ENCODE measurements at places on chromosomes 3 and 15.

DNA sequence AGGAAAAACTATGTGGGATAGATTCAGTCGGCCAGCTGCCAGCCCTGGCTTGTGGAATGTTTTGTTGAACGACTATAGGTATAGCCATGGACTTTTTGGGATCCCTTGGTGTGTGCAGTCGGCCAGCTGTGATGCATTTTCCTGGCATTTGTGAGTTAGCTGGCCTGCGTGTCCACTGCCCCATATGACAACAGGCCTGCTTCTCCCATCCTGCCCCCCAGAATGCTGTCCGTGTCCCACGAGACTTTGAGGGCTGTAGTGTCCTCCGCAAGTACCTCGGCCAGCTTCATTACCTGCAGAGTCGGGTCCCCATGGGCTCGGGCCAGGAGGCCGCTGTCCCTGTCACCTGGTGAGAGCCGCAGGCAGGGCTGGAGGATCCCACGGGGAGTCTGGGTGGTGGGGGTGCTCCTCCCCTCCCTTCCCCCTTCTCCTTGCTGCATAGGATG lies 23.6 kb downstream of the PTPN23 start:
- no peak for DNase-seq

GRCh38 chr3:159151130-159151529 lies 349.3 kb downstream of the MFSD1 start:
- no peak for DNase-seq

DNA sequence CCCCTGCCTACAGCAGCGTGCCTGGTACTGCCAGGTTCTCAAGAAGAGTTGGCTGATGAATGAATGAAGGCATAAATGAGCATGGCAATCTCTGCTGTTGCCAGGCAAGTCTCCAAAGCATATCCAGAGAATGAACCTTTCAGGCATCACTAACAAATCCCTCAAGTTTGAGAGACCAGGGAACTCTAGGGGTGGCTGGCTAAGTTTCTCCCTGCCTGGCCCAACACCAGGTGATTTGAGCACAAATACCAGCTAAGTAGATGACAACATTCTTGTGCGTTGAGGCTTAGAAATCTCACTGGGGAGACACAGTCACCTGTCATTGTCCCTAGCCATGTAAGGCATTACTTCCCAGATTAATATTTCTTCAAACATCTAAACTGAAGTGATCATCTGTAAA lies 81.4 kb upstream of the PTX3 start:
- DNase-seq: no peak

GRCh38 chr3:156509189-156510174 lies 45.4 kb downstream of the SSR3 start:
- peak; percentile 37 for DNase-seq

- DNase-seq: no peak
Observed at GRCh38 chr15:78315686-78316282, 16.4 kb upstream of the SKIC8 start.

DNA sequence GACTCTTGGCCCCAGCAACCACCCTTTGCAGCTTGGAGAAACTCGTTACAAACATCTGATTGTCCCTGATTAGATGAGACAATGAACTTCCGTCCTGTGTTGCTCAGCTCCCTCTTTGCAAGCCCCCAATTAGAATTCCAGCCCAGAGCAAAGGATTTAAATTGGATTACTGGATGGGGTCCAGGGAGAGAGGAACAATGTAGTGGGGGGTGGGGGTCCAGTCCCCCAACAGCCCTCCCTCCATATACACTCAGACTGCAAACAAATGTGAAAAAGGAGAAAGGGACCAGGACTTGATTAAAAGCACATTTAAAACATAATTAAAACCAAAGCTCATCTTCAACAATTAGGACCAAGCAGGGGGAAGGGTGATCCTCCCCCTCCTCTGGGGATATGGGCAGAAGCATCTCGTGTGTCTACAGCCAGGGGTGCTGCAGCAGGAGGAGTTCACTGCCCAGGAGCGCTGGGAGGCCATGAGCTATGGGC lies 71.7 kb upstream of the TMEM115 start:
- no peak for DNase-seq

GRCh38 chr3:60497902-60498301 lies 753.4 kb downstream of the FHIT start:
- no peak for DNase-seq

DNA sequence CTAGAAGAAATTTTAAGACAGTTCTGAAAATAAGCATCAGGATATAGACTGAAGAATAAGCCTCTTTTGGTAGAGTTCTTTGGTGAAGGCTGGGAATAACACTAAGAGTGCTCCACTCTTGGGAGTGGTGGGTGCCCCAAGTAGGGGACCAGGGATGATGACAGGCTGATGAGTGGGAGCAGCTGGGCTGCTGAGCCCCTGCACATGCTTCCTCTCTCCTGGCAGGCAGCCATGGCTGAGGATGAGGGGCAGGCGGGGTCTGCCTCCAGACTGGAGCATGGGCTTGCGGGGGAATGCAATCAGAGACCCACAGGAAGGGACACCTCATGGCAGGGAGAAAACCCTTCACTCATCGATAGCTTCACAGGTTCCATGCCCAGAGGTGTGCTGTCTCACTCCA lies 72.6 kb upstream of the RORA start:
- DNase-seq: no peak

DNA sequence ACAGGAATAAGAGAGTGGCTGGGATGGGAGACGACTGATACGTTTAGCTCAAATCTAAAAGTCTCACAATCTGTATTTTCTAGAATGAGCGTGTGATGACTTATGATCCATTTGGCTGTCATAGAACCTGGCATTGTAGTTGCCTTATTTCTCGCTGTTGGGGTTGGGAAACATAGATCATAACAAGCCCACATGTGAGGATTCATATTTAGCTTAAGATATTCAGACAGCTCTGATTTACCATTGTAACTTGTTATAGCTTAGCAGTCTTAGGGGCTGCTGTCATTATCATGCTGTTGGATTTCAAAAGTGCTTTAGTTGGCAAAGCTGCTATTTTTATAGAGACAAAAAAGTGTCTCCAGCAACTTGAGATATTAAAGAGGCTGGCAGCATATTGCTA lies 871.3 kb downstream of the ZPLD1 start:
- no peak for DNase-seq

DNA sequence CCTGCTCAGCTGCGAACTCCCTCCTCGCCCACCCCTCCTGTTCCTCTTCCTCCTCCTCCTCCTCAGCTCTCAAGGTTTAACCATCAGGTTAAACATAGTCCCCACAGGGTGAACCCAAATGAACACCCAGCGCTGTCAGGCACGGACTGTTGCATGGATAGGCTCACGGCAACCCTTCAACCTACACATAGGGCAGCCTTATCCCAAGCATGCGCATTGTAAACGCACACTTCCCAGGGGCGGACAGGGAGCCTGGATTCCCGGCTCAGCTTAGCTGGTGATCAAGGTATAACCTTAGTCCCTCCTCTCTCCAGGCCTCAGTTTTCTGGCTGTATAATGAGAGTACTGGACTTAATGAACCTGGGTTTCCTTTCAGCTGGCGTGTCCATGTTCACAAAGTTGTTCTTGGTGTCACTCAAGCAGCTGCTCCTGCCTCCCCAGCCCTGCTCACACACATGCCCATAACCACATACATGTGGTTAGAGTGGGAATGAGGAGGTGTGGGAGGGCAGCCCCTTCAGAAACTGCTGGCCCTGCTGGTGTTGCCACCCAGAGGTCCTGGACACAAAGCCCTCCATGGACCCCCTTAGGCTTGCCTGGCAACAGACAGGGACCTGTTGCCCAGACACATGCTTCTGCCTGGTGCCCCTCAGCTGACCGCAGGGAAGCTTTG lies 20.9 kb upstream of the VPS33B start:
- DNase-seq: no peak

GRCh38 chr3:59444294-59444671 lies 394.5 kb upstream of the CFAP20DC start:
- no peak for DNase-seq

GRCh38 chr3:146529021-146529420 lies 15.4 kb downstream of the PLSCR1 start:
- no peak for DNase-seq

DNA sequence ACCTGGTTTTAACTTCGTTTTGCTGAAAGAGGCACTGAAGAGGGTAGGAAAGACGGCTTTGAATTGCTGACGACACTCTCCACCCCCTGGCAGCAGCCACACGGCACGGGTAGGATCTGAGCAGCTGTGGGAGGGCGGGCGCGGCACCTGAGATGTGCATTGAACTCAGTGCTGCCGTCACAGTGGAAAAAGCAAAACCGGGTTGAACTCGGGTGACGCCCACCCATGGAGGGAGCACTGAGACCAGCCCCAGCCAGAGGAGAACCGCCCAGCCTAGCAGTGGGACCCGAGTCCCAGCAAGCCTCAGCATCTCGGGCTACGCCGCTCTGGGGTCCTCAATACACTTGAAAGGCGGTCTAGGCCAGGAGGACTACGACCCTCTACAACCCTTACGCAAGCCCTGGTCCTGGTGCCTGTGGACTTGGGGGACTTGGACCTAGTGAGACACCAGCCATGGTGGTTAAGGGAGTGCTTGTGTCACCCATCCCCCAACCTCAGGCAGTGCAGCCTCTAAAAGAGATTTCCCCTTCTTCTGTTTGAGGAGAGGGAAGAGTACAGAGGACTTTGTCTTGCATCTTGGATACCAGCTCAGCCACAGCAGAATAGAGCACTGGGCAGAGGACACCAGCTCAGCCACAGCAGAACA lies 50.0 kb upstream of the RPL35A start:
- DNase-seq: no peak

GRCh38 chr3:115627180-115628074 lies 4.1 kb downstream of the GAP43 start:
- no peak for DNase-seq

- DNase-seq: no peak
Observed at GRCh38 chr3:108157273-108157672, 65.0 kb downstream of the IFT57 start.

DNA sequence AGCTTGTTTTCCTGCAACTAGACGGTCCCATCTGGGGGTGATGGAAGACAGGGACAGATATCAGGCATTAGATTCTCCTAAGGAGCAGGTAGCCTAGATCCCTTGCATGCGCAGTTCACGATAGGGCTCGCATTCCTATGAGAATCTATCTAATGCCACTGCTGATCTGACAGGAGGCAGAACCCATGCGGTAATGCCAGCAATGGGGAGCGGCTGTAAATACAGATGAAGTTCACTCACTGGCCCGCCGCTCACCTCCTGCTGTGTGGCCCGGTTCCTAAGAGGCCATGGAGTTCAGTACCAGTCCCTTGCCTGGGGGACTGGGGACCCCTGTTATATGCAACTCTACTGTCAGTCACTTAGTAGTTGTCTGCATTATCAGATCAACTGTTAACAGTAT lies 7.9 kb upstream of the DENND6A start:
- DNase-seq: no peak

GRCh38 chr3:102089904-102090720 lies 240.8 kb downstream of the NFKBIZ start:
- DNase-seq: no peak

All from HS-5 (cell line).